HCT116 (cell line): ENCODE measurements at places on chromosomes 3 and 15. TPM values are rescaled to one million over a fixed set of nuclear protein-coding genes. Genes with fewer than 3 reads are reported as not detected.

DNA sequence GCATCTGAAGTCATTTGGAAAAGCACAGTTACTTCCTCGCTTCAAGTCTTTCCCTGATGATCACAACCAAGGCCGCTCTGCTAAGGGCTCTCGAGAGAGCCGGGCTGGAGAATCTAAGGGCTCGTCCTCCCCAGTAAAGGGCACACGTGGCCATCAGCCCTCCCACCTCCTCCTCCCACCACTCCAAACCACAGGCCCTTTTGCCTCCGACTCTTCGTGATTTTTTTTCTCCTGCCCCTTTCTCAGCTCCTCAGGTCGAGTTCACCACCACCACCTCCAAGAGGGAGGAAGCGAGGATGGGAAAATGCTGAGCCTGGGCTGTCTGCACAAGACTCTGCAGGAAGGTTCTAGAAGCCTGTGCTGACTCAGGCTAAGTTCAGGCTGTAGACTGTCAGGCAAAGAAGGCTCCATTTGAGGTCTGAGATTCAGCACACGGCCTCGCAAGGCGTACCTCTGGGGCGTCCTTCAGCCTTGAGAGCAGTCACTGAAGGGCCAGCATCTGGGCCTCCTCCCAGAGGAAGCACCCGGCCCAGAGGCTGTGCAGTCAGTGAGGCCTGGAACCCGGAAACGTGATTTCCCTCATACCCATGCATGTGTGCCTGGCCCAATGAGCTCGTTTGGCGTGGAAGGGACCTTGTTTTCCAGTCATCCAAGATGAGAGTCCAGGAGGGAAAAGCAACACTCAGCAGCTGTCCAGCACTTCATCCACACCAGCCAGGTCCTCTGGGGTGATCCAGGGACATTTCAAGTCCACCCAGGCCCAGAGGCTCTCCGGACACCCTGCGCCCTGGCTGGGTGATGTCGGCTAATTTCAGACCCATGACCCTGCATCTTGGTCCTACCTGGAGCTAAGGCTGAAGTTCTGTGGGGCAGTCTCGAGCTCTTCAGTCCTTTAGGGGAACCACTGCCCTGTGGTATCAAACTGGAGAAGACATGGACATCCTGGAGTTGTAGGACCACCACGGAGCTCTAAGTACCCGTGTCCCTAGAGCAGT, 196.8 kb downstream of the XXYLT1 start:
- DNase-seq: no peak

- DNase-seq: no peak
These were observed 19.1 kb downstream of the CHRM5 start for GRCh38 chr15:33987444-33987843.

DNA sequence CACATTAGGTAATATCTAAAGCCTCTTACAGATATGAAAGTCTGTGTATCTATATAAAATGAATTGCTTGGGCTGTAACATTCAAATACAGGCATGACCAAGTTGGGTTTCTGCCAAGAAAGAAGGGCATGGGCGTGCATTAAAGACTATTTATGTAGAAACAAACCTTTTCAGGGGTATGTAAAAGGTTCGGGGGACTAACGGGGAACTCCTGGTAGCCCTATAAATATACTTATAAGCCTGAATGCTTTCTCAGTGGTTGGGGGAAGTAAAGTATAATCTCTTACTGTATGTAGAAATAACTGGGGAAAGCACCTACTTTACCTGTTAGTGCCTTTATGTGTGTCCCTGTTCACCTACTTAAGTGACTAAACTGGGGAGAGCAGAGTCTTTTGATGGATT, 154.5 kb upstream of the TBL1XR1 start:
- DNase-seq: no peak

GRCh38 chr3:172701751-172702150, 9.1 kb downstream of the NCEH1 start:
- no peak for DNase-seq

DNA sequence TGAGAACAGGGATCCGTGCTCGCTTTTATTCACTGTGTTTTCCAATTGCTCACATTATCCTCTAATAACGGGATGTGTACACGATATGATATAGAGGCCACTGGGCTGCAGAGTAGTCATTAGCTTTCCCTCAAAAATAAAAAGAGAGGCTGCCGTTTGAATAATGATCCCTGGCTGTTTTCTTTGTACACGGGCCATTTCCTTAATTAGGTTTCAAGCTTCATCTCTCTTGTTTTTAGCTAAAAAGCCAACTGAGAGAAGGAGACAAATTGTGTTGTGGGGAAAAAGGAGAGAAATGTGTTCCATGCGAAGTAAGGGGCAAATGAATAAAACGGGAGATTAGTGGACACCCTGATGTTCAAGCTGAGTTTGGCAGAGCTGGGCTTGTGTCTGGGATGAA, 174.2 kb downstream of the CACNA2D3 start:
- DNase-seq: no peak

DNA sequence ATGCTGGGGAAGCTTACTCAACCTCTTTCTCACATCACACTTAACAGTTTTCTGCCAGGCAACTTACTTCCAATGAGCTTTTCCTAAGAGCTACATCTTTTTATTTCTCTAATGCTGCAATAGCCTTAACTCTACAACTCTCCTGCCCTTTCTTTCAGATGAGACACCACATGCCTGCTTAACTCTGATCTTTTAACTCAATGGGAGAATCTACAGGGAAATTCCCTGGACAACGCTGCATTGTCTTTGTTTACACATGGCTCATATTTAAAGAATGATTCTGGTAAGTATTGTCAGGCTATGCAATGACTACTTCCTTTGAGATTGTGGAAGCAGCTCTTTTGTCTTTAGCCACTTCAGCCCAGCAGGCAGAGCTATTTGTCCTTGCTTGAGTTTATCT, 353.1 kb upstream of the BCHE start:
- no peak for DNase-seq

DNA sequence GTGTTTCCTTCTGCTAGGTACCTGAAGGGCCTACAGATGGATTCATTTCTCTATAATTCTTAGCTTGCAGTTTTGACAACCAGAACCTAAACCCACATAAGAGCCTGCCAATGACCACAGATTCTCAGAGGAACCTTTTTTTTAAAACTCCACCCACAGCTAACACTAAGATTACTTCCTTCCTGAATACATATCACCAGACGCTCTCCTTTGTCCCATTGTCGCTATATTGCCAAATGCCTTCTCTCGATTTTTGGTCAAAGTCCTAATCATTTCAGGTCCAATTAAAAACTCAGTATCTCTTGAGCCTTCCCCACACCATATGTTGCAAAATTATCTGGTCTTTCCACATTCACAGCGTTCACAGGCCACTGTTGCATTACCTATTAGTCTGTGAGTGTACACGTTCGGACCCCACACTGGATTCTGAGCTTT, 12.4 kb downstream of the ZNF710 start:
- DNase-seq: no peak

DNA sequence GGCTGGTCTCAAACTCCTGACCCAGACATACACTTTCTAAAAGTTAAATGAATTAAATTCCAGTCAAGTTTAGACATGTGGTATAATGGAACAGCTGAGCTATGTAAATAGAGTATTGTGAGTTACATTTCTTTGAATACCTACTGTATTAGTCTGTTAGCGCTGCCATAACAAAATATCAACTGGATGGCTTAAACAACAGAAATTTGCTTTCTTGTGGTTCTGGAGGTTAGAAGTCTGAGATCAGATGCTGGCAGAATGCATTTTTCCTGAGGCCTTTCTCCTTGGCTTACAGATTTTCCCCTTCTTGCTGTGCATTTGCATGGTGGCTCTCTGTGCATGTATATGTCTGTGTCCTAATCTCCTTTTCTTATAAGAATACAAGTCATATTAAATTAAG, 101.5 kb upstream of the TGFBR2 start:
- no peak for DNase-seq

- DNase-seq: no peak
These were observed 23.6 kb downstream of the GABRA5 start for GRCh38 chr15:26890451-26890850.

The GRK7 gene
- not detected for total RNA-seq

The ZNF620 gene
- total RNA-seq: 10.2 TPM

The POTEB3 gene
- total RNA-seq: not detected

The SYNPR gene
- not detected for total RNA-seq

The MTHFS gene
- total RNA-seq: 30.5 TPM

The NR2F2 gene
- 61.4 TPM for total RNA-seq

The GADL1 gene
- total RNA-seq: not detected

The MESP2 gene
- 0.20 TPM for total RNA-seq

The OSTN gene
- not detected for total RNA-seq

The CLRN1 gene
- not detected for total RNA-seq

The CTDSPL2 gene
- total RNA-seq: 56.0 TPM

The SLC22A13 gene
- total RNA-seq: 0.47 TPM

The CDAN1 gene
- total RNA-seq: 22.4 TPM
